ENCODE measurements at places on chromosomes 5 and 9.

DNA sequence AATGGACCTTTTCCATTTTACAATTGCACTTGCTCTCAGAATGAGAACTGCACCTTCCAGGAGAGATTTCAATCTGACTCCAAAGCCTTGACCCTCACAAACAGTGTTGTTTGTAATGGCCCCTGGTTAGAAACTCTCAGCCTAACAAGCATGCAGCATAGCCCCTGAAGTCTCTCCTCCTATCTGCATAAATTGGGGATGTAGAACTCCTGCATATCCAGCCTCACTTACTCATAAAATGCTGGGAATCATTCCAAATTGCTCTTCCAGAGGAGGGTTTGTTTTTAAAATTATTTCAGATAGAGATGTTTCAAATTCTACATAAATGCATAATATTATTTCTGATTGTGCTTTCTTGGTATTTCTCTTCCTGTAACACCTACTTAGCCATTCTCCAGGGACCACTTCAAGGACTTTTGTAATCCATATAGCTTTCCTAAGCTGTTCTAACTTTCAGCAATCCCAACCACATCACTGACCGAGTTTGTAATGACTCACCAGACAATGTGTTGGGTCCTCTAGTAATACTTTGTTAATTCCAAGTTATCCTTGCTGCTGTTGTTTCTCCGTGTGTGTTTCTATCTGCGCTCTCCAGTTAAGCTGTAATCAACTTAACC is 143.8 kb upstream of the CCDC152 start:
- DNase-seq: no peak

GRCh38 chr5:176536132-176536901 is 885 bp downstream of the RNF44 start:
- DNase-seq: peak; percentile 82

DNA sequence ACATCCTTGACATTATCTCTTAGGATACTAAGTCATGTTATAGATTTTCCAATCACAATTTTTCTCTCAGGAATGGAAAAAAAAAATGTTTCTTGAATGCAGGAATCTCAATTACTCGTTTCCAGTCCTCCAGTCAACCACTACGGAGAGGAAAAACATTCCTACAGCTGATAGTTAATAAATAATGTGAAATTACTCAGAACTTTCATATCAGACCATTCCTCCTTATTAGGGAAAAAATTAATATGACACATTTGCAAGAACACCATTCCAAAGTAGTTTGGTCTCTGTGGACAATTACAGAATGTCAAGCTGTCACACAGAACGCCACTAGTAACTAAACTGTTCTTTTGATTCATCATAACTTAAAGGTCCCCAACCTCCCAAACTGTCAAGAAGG is 31.5 kb downstream of the MED27 start:
- DNase-seq: no peak

GRCh38 chr5:88876714-88877113 is 6.3 kb downstream of the MEF2C start:
- no peak for DNase-seq

DNA sequence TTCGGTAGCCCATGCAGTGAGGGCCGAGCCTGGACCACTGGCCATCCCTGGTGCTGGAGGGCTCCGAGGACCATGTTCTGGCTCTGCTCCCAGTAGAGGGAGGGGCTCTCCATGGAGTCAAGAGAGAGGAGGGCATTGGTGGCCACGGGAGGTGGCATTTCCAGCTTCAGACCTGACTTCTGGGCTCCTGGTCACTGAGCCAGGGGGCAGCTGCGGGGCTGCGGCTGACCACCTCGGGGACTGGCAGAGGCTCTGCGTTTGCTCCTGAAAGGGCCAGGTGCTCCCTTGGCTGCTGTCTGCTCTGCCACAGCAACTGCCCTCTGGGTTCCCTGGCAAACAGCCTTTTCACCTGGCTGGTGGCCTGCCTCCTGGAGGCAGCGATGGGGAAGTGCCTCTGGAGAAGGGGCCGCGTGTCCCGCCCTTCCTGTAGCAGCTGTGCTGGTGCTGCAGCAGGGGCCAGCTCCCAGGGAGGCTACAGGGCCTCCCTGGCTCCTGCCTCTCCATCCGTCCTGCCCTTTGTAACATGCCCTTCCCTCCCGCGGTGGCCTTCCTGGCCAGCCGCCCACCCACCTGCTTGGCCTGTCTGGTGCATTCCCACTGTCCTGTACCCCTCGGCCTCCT is 144.6 kb downstream of the CACNA1B start:
- no peak for DNase-seq

GRCh38 chr9:125406810-125407087 is 145.1 kb downstream of the GAPVD1 start:
- DNase-seq: no peak

DNA sequence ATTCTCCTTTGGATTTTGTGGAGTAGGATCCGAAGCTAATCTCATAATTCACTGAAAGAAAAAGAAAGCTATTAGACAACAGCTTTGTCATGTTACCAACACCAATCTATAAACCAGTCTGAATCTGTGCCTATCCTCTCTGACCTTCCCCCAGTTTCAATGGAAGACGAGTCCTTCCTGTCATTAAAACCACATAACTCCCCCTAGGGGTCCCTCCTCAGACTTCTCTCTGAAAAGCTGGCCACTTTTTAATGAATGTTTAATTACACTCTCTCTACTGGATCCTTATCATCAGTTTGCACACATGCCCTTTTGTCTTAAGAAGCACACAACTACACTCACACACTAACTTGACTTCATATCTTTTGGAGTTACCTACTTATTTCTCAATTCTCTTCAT is 98.0 kb upstream of the TSLP start:
- no peak for DNase-seq

DNA sequence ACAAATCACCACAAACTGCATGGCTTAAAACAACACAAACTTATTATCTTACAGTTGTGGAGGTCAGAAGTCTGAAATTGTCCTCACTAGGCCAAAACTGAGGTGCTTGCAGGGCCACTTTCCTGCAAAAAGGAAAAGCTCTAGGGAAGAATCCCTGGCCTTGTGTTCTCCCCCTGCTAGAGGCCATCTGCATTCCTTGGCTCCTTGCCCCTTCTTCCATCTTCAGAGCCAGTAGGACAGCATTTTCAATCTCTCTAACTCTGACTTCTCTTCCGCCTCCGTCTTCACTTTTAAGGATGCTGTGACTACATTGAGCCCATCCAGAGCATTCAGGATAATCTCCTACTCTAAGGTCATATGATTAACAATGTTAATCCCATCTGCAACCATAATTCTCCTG is 236.6 kb downstream of the CDK5RAP2 start:
- no peak for DNase-seq

DNA sequence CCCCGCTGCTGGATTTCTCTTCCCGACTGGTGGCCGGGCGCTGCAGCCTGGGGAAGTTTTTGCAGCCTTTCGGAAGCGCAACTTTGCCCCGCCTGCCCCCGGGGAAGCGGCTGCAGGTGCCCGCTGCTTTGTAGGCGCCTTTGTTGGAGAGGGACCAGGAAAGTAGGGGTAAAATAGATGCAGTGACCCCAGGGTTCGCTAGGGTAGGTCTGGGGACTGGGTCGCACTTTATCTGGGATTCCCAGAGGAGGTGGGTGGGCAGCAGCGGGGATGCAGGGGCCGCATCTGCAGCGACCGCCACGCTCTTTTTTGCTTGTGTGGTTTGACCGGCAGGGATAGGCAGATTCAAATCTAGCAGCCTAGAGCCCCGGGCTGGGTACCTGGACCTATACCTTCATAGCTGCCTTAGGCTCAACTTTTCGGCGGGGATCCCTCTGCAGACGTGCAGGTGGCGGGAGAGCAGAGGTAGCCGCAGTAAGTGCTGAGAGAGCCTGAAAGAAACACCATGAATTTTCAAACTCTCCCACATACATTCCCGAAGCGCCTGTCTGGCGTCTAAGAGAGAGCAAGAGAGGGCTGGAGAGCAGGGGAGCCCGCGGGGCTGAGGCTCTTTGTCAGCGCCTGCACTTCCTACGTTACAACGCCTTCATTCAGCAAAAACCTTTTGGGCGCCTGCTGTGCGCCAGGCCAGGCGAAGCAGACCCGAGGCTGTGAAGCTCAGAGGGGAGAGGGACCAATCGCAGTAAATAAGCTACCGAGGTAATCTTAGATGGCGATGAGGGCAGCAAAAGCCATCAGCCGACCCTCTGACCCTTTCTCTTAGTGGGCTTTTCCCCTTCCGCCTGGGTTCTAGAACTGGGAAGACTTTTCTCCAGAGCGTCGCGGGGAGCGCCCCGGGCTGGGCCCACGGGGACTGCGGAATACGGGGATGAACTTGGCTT is 642 bp downstream of the SV2C start:
- DNase-seq: no peak

GRCh38 chr9:132949709-132950108 is 5.3 kb upstream of the TSC1 start:
- DNase-seq: no peak

DNA sequence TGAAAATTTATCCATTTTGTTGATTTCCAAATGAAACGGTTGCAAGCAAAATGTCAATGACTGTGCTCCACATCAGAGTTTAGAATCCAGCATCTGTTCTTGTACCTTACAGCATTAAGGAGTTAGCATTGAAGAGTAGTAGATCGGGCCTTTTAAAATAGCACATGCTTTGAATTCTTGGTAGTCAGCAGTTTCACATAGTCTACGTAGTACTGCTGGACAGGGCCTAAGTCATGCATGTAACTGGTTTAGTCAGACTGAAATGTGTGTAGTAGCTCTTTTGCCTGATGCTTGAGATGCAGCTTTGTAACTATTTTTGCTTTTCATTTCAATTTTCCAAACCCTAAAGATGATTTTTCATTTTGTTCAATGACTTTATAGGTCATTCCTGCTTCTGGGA is 19.8 kb downstream of the LECT2 start:
- DNase-seq: no peak

DNA sequence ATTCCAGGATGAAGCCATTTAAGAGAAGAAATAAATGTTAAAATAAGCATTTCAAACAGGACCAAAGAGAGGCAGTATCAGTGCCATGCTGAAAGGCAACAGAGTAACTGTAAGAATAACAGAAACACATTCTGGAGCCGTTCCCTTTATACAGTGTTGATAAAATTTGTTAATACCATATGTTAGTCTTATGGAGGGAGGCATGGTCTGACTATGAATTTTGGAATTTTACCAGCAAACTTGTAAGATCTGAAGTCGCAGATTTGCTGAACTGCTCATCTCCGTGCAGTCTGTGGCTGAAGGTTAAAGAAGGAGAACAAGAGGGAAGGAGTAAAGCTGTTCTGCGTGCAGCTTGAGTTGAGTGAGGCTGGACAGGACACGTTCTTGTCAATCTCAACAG is 508.4 kb downstream of the NFIB start:
- no peak for DNase-seq

DNA sequence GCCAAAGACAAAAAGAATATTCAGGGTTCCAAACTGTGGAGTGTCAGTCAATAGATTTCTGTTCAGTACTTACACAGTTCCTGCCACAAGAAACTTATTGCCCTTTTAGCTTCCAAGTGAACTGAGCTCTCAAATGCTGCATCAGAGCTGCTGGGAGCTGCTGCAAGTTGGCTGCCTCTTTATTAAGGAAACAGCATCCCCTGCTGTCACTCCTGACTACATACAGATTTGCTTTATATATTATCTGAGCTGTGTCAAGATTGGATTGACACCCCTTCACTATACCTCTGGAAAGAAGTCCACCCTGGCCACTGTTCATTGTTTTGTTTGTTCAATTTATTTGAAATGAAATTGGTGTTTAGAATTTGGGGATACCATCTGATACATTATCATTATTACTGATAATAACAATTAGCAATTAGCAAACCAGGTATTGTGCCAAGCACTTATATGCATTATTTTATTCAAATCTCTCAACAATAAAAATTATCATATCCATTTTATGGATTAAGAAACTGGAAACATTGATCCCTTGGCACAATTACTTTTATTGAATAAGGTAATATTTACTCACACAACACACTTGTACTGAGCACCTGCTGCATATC is 16.4 kb upstream of the C5orf58 start:
- DNase-seq: no peak

GRCh38 chr5:171428168-171428696 is 8.8 kb downstream of the FGF18 start:
- no peak for DNase-seq

DNA sequence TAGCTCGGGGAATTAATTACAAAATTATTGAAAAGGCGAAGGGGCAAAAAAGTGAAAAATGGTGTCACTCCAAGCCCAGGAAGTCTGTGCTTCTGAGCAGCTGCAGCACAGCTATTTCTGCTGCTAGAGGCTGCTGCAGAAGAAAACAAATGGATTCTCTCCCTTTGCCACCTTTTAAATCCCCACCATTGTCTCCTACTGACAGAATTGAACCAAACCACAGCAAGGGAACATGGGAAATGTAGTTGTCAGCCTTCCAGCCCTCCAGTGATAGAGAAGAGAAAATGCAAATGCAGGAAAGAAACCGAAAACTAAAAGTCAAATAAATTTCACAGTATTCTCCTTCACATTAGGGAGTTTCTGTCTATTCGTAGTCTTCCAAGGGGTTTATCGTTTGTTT is 33.4 kb upstream of the CDC42SE2 start:
- DNase-seq: no peak

GRCh38 chr5:177964471-177964870 is 31.6 kb downstream of the PROP1 start:
- DNase-seq: no peak

- DNase-seq: no peak
Observed at GRCh38 chr5:175654339-175654738, 3.5 kb upstream of the HRH2 start.

GRCh38 chr9:130879863-130880411 is 16.7 kb downstream of the QRFP start:
- DNase-seq: no peak

- DNase-seq: no peak
Observed at GRCh38 chr5:151718153-151718552, 31.4 kb upstream of the SPARC start.

DNA sequence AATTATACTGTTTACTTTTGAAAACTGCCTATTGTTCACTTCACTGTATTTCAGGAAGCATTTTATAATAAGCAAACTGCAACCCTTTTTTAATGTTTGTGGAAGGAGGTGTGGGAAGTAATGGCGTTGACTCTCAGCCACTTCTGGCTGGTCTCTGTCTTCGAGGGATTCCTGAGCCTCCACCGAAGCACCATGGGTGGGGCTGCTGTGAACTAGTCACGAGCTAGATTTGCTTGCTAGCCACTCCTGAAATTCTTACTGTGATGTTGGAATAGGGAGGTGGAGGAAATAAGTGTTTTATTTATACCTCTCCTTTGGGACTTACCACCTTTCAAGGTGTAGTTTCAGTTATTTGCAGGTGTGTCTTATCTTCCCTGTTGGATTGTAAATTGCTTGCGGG is 26.8 kb downstream of the PIP5K1B start:
- DNase-seq: no peak

- no peak for DNase-seq
Observed at GRCh38 chr5:116908537-116908936, 333.9 kb upstream of the SEMA6A start.

DNA sequence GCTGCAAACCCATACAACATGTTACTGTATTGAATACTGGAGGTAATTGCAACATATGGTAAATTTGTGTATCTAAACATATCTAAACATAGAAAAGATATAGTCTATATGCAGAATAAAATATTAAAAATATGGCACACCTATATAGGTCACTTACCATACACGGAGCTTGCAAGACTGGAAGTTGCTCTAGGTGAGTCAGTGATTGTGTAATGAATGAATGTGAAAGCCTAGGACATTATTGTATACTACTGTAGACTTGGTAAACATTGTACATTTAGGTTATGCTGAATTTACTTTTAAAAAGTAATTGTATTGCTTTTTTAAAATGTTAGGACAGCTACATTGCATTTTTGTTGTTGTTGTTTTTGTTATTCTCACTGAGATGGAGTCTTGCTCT is 968.8 kb downstream of the TLE1 start:
- DNase-seq: no peak

Measured in central memory CD4-positive, alpha-beta T cell (primary cell).